ENCODE measurements at places on chromosomes 2 and 18. TPM values are rescaled to one million over a fixed set of nuclear protein-coding genes. Genes with fewer than 3 reads are reported as not detected.

The SERPINB4 gene
- not detected for total RNA-seq

The SMARCAL1 gene
- 18.2 TPM for total RNA-seq

The MSTN gene
- total RNA-seq: not detected

The RIOK3 gene
- 53.8 TPM for total RNA-seq

The SLC8A1 gene
- 0.99 TPM for total RNA-seq

The NOTO gene
- not detected for total RNA-seq

The RHOB gene
- 2.0 TPM for total RNA-seq

DNA sequence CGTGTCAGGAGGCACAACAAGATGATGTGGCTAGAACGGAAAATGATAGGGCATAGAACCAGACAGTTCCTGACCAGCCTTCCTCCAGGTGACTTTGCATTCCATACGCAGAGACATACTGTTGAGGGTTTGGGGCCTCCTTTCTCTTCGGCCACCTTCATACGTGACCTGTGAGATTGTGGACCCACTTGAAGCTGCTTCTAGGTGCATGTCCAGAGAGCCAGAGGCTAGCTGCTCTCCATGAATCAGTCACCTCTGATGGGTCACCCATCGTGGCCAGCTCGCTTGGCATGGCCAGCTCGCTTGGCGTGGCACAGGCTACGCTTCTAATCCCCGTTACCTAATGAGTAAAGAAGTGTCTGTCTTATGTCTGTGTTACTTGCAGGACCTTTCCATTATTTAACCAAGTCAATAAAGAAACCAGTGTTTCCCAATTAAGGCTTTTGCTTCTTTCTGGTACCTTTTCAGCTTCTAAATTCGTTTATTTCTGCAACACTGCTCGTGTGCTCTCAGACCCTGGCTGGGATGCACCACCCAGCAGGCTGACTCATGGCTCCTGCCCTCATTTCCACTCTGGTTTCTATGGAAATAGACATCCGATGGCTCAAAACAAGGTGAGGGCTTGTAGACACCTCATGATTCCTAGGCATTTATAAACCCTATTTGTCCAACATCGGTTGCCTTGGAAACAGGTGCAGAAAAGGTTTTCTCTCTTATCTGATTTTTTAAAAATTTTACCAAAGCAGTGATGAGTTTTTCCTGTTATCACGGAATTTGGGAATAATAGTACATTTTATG lies 86.7 kb upstream of the B3GNT7 start:
- H3K36me3 ChIP-seq: no peaks in the 10 kb centered on the region
- H3K4me3 ChIP-seq: no peak overlapping the region
- no peaks in the 10 kb centered on the region for H3K27me3 ChIP-seq
- no peak for DNase-seq
- no peak overlapping the region for H3K27ac ChIP-seq

DNA sequence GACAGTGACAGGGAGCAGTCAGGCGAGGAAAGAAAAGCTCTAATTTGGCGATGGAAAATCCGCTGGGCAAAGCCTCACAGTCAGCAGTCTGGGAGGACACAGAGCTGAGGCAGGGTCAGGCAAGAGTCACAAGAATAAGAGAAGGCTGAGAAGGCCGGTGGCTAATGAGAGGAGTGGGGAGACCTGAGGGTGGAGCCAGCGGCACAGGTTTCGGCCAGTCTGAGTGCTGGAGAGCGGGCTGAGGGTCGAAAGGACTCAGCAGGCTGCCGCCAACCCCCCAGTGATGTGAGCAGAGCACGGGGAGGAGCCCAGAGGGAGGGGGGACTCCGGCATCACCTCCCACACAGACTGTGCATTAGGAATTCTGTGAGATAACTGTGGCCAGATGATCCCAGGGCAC lies 500.6 kb upstream of the MYT1L start:
- no peak overlapping the region for H3K4me3 ChIP-seq
- no peak for DNase-seq
- no peaks in the 10 kb centered on the region for H3K4me1 ChIP-seq
- no peak overlapping the region for H3K27ac ChIP-seq
- no peaks in the 10 kb centered on the region for H3K36me3 ChIP-seq
- no peaks in the 10 kb centered on the region for H3K27me3 ChIP-seq

- H3K27me3 ChIP-seq: no peaks in the 10 kb centered on the region
- no peak overlapping the region for H3K27ac ChIP-seq
Measured at GRCh38 chr18:73059280-73059679, 191.5 kb upstream of the NETO1 start.

GRCh38 chr2:120167272-120167671 lies 55.9 kb downstream of the TMEM185B start:
- H3K27ac ChIP-seq: no peak overlapping the region
- H3K27me3 ChIP-seq: no peaks in the 10 kb centered on the region
- H3K36me3 ChIP-seq: peaks cover 3% of the 10 kb centered on the region
- H3K4me1 ChIP-seq: no peaks in the 10 kb centered on the region

GRCh38 chr2:98216616-98217015 lies 129.6 kb upstream of the CNGA3 start:
- H3K4me1 ChIP-seq: no peaks in the 10 kb centered on the region
- H3K27ac ChIP-seq: no peak overlapping the region
- H3K36me3 ChIP-seq: peaks cover 1% of the 10 kb centered on the region

GRCh38 chr2:136206613-136207012 lies 88.7 kb upstream of the CXCR4 start:
- no peaks in the 10 kb centered on the region for H3K27me3 ChIP-seq
- H3K4me1 ChIP-seq: peaks cover 32% of the 10 kb centered on the region
- peak; percentile 75 for DNase-seq
- peaks cover 8% of the 10 kb centered on the region for H3K36me3 ChIP-seq

DNA sequence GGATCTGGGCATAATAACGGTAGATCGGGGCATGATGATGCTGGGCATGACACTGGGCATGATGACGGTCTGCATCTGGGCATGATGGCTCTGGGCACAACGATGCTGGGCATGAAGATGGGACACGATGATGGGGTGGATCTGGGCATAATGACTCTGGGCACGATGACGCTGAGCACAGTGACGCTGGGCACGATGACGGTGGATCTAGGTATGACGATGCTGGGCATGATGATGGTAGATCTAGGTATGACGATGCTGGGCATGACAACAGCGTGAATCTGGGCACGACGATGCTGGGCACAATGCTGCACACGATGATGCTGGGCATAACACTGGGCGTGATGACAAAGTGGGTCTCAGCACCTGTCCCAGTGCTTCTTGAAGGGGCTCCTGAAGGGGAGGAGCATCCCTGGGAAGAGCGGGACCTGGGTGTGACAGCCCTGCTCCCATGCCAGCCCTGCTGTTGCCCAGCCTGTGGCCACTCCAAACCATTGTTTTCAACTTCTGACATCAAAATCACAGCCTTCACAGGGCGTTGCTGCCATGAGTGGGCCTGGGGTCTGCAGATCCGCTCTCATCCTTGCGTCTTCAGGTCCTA lies 30.4 kb upstream of the ALLC start:
- no peaks in the 10 kb centered on the region for H3K4me1 ChIP-seq
- H3K27me3 ChIP-seq: no peaks in the 10 kb centered on the region
- H3K36me3 ChIP-seq: no peaks in the 10 kb centered on the region
- DNase-seq: no peak
- no peak overlapping the region for H3K27ac ChIP-seq
- no peak overlapping the region for H3K4me3 ChIP-seq

GRCh38 chr2:120289221-120289906 lies 36.7 kb downstream of the RALB start:
- no peaks in the 10 kb centered on the region for H3K27me3 ChIP-seq
- no peak overlapping the region for H3K4me3 ChIP-seq
- no peak for DNase-seq
- H3K4me1 ChIP-seq: peaks cover 23% of the 10 kb centered on the region
- peaks cover 15% of the 10 kb centered on the region for H3K36me3 ChIP-seq

GRCh38 chr2:169012812-169013627 lies 18.1 kb downstream of the ABCB11 start:
- H3K36me3 ChIP-seq: no peaks in the 10 kb centered on the region
- no peak overlapping the region for H3K27ac ChIP-seq
- H3K4me1 ChIP-seq: peaks cover 3% of the 10 kb centered on the region

DNA sequence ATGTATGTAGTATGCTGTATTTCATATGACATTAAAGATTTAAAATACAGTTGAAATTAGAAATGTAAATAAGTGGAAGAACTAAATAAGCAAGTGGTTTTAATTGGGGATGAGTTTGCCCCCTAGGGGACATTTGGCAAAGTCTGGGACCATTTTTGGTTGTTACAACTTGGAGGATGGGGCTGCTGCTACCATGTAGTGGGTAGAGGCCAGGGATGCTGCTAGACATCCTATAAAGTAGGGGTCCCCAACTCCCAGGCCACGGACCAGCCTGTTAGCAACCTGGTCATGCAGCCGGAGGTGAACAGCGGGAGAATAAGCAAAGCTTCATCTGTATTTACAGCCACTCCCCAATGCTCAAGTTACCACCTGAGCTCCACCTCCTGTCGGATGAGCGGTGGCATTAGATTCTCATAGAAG lies 27.9 kb upstream of the ASNSD1 start:
- H3K4me3 ChIP-seq: no peak overlapping the region
- H3K4me1 ChIP-seq: no peaks in the 10 kb centered on the region
- no peaks in the 10 kb centered on the region for H3K27me3 ChIP-seq
- no peak overlapping the region for H3K27ac ChIP-seq

- H3K4me3 ChIP-seq: no peak overlapping the region
- no peak overlapping the region for H3K27ac ChIP-seq
- peaks cover 5% of the 10 kb centered on the region for H3K4me1 ChIP-seq
- H3K27me3 ChIP-seq: peaks cover 31% of the 10 kb centered on the region
- H3K36me3 ChIP-seq: no peaks in the 10 kb centered on the region
Measured at GRCh38 chr18:32777049-32777448, 4.2 kb upstream of the KLHL14 start.

- no peaks in the 10 kb centered on the region for H3K36me3 ChIP-seq
- no peak overlapping the region for H3K4me3 ChIP-seq
- DNase-seq: no peak
- no peaks in the 10 kb centered on the region for H3K4me1 ChIP-seq
- no peak overlapping the region for H3K27ac ChIP-seq
Measured at GRCh38 chr2:29485631-29486030, 370.4 kb downstream of the CLIP4 start.

DNA sequence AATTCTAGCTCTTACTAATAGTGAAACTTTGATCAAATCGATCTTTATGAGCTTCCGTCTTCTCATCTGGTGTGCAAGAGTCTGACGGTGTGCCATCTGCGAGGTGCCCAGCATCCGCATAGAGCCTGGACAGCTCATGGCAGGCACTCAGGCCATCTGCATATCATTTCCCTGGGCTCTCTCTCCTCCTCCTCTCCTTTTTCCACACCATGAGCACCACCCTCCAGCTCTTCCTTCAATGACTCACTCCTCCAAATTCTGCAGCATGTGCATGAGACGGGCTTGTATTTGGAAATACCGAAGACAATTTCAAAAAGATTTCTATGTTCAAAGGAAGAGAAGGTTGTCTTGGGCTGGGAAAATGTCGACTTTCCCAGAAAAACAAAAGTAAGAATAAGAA lies 161.1 kb downstream of the CCBE1 start:
- H3K36me3 ChIP-seq: no peaks in the 10 kb centered on the region
- H3K27ac ChIP-seq: no peak overlapping the region
- no peak overlapping the region for H3K4me3 ChIP-seq
- H3K4me1 ChIP-seq: no peaks in the 10 kb centered on the region
- DNase-seq: no peak
- H3K27me3 ChIP-seq: peaks cover 3% of the 10 kb centered on the region

Data from activated naive CD4-positive, alpha-beta T cell treated with anti-CD3 and anti-CD28 coated beads for 36 hours (primary cell).